Mesothelial cell of epicardium (in vitro differentiated cells): ENCODE measurements at places on chromosomes 11 and 22. TPM values are rescaled to one million over a fixed set of nuclear protein-coding genes. Genes with fewer than 3 reads are reported as not detected.

WT1 gene
- total RNA-seq, result 122 to 131 TPM (median 125 TPM) in 3 replicates

KCNK7 gene
- 0.95 to 2.4 TPM (median 1.7 TPM) in 3 replicates for total RNA-seq

SCUBE1 gene
- 16.2 to 19.4 TPM (median 19.3 TPM) in 3 replicates for total RNA-seq

OR6M1 gene
- not detected in 3 replicates for total RNA-seq

SEC14L6 gene
- 2.0 to 2.3 TPM (median 2.1 TPM) in 3 replicates for total RNA-seq

FAM111A gene
- total RNA-seq, result 40.5 to 41.7 TPM (median 40.8 TPM) in 3 replicates

JAML gene
- not detected in 3 replicates for total RNA-seq

UPK3A gene
- total RNA-seq, result 0.59 to 0.87 TPM (median 0.84 TPM) in 3 replicates

ACR gene
- 1.0 to 2.2 TPM (median 1.2 TPM) in 3 replicates for total RNA-seq

APOA4 gene
- not detected in 3 replicates for total RNA-seq

OR52I1 gene
- not detected in 3 replicates for total RNA-seq

TRIM77 gene
- not detected in 3 replicates for total RNA-seq

TH gene
- 0.77 to 1.4 TPM (median 1.1 TPM) in 3 replicates for total RNA-seq

RTN3 gene
- total RNA-seq, result 92.4 to 93.5 TPM (median 93.2 TPM) in 3 replicates

TRIM49 gene
- total RNA-seq, result not detected in 3 replicates

MED17 gene
- total RNA-seq, result 54.0 to 58.4 TPM (median 55.5 TPM) in 3 replicates

BCO2 gene
- 38.2 to 43.4 TPM (median 38.9 TPM) in 3 replicates for total RNA-seq

PRG3 gene
- total RNA-seq, result not detected in 3 replicates

TTLL1 gene
- 14.4 to 18.0 TPM (median 15.3 TPM) in 3 replicates for total RNA-seq
